Activated T-helper 9 cell treated with anti-CD3 and anti-CD28 coated beads, Interleukin-2, amount 50 U/mL, for 16 hours (primary cell): ENCODE measurements at places on chromosomes 5 and 9.

- DNase-seq: no peak
These were observed 574.9 kb upstream of the DMAC1 start for GRCh38 chr9:8374471-8374870.

GRCh38 chr9:98457726-98458370, 202.4 kb upstream of the TBC1D2 start:
- no peak for DNase-seq

- no peak for DNase-seq
These were observed 259.2 kb upstream of the NFIL3 start for GRCh38 chr9:91682806-91683205.

DNA sequence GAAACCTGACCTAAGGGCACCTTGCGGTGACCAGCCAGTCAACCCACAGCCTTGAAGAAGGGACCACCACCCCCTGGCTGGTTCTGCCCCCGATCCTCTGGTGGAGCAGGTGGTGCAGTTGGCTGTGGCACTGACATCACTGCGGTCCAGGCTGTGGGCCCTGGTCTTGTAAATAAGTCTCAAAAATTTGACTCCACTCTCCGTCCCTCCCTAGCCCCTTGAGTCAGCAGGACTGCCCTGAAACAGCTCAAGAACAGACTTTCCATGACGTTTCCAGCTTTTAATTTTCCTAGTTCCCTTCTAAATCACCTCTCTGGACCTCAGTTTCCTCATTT, 134.8 kb upstream of the BOD1 start:
- no peak for DNase-seq

DNA sequence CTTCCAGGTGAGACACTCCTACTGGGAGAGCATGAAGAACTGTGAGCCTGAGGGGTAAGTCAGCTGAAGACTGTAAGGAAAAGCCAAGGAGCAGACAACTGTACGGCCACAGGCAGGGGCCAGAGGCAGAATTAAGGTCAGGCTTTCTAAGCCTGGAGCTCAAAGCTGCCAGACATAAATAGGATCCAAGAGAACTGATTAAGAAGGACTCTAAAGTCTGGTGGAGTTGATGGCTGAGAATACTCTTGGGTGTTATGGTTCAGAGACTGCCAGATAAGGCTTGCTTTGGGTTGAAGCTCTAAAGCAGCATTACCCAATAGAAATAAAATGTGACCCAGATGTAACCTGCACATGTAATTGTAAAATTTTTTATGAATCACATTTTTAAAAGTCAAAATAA, 12.2 kb downstream of the PDE8B start:
- no peak for DNase-seq

GRCh38 chr5:28958581-28958980, 1920.2 kb upstream of the CDH9 start:
- DNase-seq: no peak

DNA sequence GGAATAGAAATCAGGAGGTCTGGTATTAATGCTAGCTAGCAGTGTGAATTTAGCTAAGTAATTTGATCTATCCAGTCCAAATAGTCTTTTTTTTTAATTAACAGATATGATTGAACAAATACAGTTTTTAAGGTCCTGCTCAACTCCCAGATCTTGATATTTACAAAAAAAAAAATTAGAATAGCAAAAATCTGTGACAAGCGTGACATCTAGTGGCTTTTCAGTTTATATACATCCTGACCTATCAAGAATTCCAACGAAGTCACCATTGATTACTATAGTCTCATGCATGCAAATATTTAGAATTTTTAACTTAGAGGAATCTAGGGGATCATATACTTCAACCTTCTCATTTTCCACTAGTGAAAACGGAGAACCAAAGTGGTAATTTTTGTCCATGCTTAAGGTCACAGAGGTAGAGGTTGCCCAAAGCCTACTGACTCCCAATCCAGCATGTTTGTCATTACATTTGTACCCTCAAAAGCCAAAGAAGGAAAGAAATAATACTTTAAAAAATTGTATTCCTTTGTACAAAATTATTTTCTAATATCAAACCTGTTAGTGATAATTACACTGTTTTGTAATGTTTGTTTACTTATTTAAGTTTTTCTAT, 17.6 kb upstream of the TARS1 start:
- no peak for DNase-seq

DNA sequence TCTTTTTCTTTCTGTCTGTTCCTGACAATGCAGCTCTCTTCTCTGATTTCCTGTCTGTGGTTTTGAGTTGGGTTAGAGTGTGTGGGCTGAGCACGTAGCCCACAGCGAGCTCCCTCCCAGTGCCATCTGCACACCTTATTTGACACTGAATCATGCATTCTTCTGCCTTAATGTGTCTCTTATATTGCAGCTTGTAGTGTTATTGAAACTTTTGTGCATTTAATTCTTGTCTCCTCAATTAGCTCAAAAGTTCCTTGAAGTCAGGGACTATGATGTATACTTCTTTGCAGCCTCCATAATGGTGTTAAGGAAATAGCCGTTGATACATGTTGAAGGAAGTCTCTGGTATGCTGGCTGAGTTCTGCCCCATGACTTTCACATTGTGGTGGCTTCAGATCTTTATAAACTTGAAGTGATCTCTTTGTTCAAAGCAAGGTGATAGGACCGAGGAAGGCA, 576.2 kb upstream of the CLINT1 start:
- DNase-seq: no peak

DNA sequence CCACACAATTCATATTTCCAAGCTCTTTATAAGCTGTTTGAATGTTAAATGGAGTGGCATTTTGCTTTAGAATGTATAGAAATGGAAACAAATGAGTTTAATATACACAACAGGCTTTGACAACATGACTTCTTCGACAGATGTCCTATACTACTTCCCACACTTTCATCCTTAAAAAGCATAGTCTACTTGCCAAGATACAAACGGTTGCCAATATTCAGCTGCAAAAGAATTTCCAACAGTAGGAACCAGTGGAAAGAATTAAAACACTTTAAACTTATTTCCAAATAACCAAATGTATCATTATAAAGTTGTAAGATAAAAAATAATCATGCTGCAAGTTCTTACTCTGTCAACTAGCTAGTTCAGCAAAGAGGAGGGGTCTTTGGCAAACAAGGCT, 456.4 kb downstream of the PDE4D start:
- no peak for DNase-seq

- no peak for DNase-seq
These were observed 72.0 kb downstream of the FAM78A start for GRCh38 chr9:131204285-131204684.

GRCh38 chr9:13163946-13164345, 115.5 kb downstream of the MPDZ start:
- DNase-seq: no peak

- no peak for DNase-seq
These were observed 23.6 kb downstream of the OLFML2A start for GRCh38 chr9:124800306-124801259.

GRCh38 chr9:112785986-112786385, 35.4 kb downstream of the SNX30 start:
- no peak for DNase-seq

DNA sequence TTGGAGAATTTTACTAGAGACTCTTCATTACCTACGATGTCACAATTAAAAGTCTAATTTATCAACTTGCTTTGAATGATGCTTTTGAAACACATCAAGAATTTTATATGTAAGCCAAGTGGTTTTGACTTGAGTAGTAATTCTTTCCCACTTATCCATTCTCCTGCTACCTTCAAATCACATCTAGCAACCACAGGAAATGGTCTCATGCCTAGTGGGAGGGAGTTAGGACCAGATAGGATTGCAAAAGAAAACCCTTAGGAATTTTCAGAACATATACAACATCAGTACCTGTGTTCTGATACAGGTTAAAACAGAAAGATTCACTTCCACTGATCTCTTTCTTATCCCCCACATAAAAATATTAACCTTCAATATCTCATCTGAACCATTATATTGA, 260.4 kb downstream of the CWC27 start:
- DNase-seq: no peak

DNA sequence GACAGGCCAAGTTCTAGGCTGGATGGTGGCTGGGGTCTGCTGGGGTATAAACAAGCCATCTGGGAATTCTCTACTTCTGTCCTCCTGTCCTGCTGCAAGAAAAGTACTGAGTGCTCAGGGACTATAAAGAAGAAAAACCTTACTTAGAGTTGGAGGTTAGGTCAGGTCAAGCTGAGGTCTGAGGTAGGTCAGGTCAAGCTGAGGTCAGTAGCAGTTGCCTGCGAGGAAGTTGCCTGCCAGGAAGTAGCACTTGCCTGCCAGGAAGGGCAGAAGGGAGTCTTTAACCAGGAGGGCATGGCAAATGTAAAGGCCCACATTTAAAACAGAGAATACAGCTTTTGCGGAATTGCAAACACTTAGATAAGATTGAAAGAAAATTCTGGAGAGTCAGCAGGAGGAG, 51.3 kb upstream of the PRLR start:
- no peak for DNase-seq

DNA sequence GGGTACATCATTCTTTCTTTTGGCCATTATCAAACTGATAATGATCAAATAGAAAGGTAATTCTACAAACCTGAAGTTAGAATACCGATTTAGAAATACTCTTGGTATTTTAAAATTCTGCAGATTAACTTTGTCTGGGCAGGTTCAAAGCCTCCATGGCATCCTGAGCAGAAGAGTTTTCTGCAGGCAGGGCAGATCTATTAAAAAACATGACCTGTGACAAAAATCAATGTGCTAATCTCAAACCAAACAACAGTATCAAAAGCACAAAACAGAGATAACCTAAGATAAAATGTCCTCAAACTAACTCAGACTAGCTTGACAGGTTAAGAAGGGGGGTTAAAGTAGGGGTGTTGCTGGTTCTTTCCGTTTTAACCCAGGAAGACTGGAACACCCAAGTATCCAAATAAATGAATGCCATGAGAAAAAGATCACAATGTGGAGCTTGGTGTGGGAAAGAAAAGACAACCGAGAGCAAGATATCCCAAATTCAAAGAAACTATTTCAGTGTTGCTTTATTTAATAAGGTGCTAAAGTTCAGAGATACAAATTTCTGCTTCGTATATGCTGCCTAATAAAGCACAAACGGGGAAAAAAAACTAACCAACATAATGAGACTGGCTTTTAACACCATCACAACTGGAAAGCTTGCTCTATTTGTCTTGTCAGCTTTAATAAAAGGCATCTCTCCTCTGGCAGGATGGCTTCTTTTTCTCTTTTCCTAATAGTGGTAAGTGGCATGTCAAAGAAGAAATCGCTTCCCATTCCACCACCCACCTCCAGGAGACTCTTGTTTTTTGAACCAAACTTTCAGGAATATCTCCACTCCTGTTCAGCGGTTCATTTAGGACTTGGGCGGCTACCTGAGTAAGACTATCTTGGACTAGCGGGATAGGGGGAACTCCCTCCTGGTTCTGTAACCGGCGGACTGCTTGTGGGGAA, 2.3 kb downstream of the EFNA5 start:
- no peak for DNase-seq

DNA sequence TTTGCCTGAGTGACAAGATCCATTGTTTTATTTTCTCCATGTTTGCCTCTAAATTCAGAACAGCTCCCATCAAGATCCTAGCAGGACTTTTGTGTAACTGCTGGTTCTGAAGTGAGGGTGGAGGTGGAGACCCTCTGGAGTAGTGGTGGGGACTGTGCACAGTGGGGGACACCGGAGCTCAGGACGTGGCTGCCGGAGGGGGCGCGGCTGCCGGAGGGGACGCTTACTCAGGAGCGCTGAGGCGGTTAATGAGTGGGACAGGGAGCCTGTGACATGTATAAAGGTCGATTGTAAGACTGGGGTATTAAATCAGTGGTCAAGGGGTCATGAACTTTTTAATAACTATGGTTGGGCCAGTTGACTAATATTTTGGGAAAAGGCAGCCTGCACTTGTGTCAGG, 127.0 kb upstream of the CACNA1B start:
- no peak for DNase-seq

- no peak for DNase-seq
These were observed 68.3 kb upstream of the SHB start for GRCh38 chr9:38137342-38137741.

DNA sequence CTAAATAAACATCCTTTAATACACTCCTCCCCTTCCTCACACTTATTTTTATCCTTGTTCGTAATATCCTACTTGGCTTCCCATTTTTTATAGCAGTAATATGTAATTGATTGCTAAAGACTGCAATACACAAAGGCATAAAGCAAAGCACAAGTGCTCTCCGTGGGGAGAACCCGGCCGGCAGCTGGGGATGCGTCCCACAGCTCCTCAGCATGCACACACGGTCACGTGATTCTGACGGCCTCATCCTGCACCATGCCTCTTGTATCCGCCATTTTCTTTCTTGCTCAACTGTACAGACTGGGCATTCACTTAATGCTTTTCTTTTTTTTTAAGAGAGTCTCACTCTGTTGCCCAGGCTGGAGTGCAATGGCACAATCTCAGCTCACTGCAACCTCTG, 2.8 kb downstream of the BRD3OS start:
- no peak for DNase-seq

GRCh38 chr5:167217097-167217743, 1074.2 kb upstream of the WWC1 start:
- no peak for DNase-seq

- no peak for DNase-seq
These were observed 3.8 kb downstream of the TCOF1 start for GRCh38 chr5:150361301-150361700.

DNA sequence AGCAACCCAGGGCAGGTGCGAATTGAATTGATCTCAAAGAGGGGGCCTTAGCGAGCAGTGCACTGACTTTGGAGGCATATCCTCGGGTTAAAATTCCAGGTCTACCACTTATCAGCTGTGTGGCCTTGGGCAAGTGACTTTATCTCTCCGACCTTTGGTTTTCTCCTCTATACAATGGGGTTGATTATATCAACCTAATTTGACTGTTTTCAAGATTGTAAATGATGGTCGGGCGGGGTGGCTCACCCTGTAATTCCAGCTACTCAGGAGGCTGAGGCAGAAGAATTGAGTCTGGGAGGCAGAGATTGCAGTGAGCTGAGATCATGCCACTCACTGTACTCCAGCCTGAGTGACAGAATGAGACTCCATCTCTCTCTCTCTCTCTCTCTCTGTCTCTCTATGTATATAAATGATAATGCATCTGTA, 18.7 kb downstream of the SPRY4 start:
- no peak for DNase-seq

DNA sequence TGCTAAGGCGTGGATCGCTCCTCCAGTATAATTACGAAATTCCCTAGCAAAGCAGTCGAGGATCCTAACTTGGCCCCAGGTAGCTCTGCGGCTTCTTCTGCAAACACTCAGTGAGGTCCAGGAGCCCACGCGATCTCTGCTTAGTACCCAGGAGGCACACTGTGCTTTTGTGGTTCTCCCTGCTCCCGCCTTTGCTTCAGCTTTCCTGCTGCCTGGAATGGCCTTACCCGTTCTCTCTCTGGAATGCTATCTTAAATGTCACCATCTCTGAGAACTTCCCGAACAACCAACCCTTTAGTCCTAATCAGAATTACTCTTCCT, 639 bp downstream of the INVS start:
- DNase-seq: no peak

DNA sequence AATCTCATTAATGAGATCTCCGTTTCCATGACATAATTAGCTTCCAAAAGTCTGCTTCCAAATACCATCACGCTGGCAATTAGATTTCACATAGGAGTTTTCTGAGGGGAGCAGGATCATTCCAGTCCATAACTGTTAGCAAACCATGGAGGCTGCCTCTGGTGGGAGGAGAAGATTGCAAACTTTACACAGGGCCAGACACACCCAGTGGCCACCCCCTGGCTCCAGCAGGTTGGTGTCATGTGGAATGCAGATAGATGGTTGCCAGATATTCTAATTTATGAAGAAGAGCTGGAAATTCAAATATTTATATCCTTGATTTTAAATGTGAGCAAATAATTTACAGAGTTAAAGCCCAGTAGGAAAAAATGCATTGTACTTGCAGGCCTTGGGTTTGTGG, 164.2 kb downstream of the ICE1 start:
- no peak for DNase-seq

GRCh38 chr5:14729448-14730385, 65.2 kb downstream of the OTULIN start:
- no peak for DNase-seq
